COR-L47 (cell line): ENCODE measurements at places on chromosomes 11 and 22.

- DNase-seq, result no peak
Observed at GRCh38 chr11:125128450-125128849, 17.0 kb upstream of the TMEM218 start.

DNA sequence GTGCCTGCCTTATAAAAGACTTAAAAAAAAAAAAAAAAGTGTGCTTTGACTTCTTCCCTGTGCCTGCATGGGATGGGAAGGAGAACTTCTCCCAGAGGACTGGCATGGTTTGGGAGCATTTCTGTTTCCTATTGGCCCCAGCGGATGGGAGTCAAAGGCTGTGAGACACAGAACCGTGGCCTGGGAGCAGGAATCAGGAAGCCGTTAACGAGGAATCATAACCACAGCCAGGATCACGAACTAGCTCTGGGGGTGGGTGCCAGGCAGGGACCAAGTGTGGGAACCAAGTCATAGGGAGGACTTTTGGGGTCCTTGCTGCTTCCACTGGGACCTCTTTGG, 526 bp downstream of the C1QTNF6 start:
- DNase-seq, result no peak

DNA sequence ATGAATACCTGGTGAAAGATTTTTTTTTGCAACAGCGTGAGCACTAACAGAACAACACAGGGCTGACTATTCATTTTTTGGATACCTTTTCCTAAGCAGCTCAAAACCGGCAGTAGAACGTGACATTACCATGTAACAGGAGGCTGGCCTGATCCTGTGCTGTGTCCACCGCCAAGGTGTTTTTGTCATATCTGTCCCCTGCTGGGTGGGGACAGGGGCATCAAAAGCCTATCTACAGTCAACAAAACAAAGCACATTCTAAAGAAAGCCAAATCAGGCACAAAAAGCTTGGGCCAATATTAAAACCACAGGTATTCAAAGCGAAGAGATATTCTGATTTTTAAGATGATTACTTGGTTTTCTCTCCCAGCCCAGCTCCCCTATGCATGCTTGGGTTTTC, 151.2 kb downstream of the LRRC4C start:
- no peak for DNase-seq

DNA sequence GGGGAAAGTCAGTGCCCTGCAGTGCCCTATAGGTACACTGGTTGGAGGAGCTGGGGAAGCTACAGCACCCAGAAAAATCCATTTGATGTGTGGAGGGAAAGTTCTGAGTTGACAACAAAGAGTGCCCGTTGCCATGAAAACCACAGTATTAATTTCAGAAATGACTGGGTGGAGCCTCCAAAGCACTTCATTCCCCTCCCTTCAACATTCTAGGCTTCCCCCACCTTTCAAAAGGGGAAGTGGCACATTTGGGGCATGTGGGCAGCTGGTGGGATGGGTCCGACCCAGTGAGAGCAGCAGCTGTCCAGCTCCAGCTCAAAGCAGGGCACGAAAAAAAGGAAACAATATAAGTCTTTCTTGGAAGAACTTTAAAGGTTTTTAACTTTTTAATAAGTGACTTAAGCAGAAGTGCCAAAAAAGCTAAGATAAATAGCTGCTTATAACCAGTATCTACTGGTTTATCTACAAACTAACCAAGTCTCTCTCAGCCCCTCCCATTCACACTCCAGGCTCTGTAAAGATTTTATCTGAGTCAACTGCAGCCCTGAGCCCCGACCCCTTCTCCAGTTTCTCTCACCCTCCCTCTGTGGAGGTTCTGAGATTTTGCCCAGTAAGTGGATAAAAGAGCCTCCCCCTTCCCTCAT, 9.0 kb upstream of the AHNAK start:
- DNase-seq, result no peak

DNA sequence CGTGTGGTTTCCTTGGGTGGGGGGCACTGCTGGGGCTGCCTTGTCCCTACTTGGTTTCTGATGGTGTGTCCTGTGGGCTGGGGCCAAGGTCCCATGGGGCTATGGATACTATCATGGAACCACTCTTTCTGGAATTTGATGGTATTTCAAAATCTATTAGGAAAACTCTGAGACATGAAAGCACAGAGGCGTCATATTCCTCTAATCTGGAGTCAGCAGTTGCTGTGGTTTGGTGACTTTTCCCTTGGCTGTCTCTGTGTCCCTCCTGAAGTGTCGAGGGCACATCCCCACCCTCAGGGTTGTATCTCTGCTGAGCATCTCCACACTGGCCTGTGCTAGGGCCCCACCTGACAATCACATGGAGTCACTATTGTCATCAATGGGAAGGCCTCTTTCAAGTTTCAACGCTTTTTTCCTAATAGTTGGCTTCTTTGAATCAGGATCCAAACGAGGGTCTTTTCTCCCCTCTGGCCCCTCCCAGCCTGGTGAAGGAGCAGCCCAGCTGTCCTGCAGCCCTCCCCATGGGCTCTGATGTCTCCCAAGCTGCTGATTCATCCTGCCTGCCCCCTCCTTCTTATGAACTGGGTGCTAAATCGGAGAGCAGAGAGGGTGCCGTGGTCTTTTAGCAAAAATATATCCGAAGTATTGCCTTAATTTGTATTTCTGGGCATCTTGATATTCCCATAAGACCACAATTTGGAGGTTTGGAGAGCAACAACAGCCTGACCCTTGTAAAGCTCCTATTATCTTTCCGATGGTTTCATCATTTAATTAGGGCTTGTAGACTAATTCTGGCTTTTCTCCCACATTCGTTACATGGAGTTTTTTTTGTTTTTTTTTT, 38.5 kb downstream of the MED15 start:
- no peak for DNase-seq

GRCh38 chr22:46451741-46452140, 85.7 kb downstream of the CELSR1 start:
- no peak for DNase-seq
